ENCODE measurements at places on chromosomes 7 and 10.
A peak's percentile ranks its signal among the peaks of the same experiment; 100 is the strongest.

DNA sequence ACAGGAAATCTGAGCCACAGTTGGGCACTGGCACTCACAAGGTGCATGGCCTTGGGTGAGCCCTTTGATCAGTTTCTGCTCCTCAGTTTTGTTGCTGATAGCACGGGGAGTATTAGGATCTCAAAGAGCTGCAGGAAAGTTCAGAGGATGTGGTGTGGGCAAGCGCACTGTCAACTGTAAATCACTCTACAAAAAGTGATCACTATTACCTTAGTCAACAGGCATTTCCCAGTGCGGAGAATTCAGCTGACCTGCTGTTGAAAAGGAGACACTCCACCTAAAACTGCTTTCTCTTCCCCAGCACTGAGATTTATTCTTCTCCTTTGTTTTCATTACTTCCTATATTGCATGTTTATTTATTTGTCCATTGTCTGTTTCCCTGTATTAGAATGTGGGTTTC, 331.0 kb downstream of the PRPF18 start:
- no peak for DNase-seq

GRCh38 chr7:78420001-78420400, 621.4 kb downstream of the PHTF2 start:
- DNase-seq: no peak

DNA sequence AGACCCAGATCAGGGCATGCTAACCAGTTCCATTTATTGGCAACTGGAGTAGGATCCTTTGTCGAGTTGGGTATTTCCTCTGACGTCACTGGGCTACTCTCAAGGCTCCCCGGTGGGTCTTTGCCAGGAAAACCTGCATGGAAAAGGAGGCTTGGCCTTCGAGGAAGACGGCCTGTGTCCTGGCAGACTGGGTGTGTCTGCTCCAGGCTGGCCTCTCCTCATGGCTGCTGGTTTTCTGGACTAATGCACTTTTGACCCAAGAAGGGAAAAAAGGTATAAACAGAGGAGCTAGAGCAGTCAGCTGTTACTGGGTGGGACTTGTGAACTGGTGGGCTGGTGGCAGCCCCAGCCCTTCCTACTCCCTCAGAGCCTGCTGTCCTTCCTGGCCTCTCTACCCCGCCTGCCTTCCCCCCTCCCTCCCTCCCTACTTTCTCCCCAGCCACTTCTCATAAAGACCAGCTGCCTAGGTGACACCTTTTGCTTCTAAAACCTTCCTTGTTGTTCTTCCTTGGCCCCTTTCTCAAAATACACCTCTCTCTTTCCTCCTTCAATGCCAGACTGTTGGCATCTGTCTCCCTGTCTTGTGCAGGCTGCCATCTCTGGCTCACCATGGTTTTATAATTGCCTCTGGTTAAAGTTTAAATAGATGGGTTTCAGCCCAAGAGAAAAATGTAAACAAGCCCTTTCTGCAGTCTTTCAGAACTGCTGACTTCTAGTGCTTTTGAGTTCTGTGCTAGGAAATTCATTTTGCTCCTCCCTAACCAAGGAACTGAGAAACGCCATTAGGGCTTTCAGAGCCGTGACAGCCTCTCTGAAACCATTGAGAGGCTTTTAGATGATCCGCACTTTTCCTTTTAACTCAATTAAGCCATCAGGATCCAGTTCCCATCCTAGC, 101.8 kb upstream of the MKLN1 start:
- no peak for DNase-seq

- no peak for DNase-seq
Observed at GRCh38 chr7:99733448-99733847, 1.5 kb downstream of the CYP3A7 start.

DNA sequence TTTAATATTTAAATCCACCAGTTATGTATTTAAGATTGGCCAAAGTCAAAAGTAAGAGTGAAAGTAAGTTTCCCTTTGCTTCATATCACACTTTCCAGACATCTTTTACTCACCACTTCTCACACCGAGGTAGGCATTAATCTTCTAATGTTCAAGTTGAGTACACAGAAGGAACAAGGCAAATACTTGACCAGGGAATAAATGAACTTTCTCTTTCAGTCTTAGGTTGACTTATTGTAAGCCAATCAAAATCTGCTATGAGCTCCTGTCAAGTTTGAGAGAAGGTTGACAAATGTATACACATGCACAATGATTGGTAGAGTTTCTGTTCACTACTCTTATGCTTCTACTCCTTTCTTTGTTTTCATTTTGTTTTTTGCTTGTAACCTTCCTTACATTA, 842.5 kb downstream of the REEP3 start:
- DNase-seq: no peak

DNA sequence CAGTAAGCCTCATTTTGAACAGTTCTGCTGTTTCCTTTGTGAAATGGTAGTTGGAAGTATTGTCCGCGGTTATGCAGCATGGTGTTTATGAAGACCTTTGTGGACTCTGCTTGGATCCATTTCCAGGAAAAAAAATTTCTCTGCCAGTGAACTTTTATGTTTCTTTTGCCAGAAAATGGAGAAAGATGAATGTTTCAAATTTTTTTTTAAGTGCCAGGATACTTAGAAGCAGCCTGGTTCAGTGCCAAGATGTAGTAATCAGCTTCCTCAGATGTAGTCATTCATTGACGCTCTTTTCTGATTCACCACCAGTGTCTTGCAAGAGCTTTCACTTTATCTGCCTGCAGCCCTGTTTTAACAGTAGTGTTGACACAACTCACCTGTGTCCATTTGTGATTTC, 258.2 kb downstream of the SDK1 start:
- DNase-seq: no peak

GRCh38 chr10:89118091-89118490, 89.0 kb downstream of the CH25H start:
- DNase-seq: no peak

DNA sequence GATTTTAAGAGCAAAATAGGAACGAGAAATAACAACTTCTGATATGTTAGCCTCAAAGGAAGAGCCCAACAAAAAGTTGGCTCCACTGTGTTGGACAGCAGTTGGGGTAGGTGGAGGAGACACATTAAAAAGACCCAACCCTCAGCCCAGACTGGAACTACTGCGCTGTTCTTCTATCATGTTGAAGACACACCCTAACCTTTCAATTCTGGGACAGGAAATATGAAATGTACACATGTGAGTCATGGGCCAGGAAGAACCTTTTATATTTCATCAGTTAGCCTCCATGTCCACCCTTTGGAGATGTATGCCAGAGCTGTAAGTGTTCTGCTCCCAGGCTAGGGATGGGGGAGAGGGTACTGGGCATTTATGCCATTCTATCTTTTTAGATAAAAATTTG, 22.1 kb downstream of the CLDN12 start:
- no peak for DNase-seq

- DNase-seq: no peak
Observed at GRCh38 chr7:125644109-125644508, 714.5 kb upstream of the POT1 start.

- DNase-seq: no peak
Observed at GRCh38 chr10:78328592-78329404, 295.1 kb downstream of the RPS24 start.

- no peak for DNase-seq
Observed at GRCh38 chr7:1320616-1321240, 88.1 kb downstream of the UNCX start.

- DNase-seq: no peak
Observed at GRCh38 chr10:31188792-31189406, 130.1 kb upstream of the ZEB1 start.

GRCh38 chr7:50308532-50309385, 4.2 kb downstream of the IKZF1 start:
- no peak for DNase-seq

DNA sequence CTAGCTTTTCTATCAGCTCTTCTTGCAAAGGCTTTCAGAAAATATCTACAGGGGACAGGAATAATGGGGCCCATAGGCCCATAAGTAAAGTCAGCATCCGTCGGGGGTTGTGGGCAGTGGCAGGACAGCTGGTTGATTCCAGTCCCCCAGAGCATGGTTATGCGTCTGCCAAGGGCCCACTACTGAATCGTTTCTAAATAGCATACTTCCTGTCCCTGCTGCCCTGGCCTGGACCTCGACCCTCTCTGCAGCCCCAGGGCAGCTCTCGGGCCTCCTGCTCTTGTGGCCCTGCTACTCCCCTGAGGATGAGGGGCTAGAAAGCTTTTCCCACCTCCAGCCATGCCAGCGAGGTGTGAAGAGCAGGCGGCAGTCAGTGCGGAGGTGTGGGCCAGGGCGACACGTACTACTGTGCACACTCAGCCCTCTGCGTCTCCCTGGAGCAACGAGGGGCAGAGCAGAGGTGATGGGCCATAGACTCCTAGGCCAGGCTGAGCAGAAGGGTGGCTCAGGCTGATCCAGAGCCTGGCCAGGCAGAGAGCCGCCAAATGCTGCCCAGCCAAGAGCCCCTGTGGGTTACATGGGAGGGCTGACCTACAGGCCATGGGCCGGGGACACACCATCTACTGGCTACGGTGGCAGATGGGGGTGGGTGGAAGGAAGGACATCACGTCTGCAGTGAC, 4.7 kb upstream of the OPN4 start:
- DNase-seq: no peak

GRCh38 chr10:45373576-45374349, at the start of gene ALOX5:
Gene ALOX5, plus strand, starts transcription at chr10:45374216. Its CDS starts 64 bp downstream, at chr10:45374280.
- peak; percentile 60 for DNase-seq

GRCh38 chr10:73649876-73650536, 5.8 kb downstream of the SYNPO2L start:
- no peak for DNase-seq

GRCh38 chr7:33698692-33699128, 206.6 kb upstream of the BMPER start:
- no peak for DNase-seq

GRCh38 chr10:100684688-100685235, 60.6 kb upstream of the PAX2 start:
- no peak for DNase-seq

DNA sequence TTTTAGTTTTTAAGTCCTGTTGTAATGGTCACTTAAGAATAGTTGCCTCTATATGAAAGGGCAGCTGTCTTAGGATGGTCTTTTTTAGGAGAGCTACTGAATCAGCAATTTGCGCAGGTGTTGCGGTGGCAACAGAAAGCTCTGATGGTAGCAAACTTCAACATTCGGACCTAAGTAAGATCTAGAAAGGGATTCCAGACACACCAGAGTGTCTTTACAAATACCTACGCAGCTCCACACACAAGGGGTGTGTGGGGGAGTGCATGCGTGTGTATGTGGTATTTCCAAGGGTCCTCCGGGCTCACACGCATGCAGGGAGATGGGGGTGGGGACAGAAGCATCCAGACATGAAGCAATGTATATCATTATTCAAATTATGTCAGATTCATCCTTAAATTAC, 438.6 kb upstream of the MGMT start:
- DNase-seq: no peak

GRCh38 chr10:101624526-101625102, 36.5 kb downstream of the DPCD start:
- DNase-seq: no peak

- no peak for DNase-seq
Observed at GRCh38 chr7:119256001-119256400, 1017.0 kb upstream of the KCND2 start.

- DNase-seq: no peak
Observed at GRCh38 chr7:141145630-141145982, 71.7 kb downstream of the TMEM178B start.

GRCh38 chr10:10198363-10198762, 819.3 kb upstream of the CELF2 start:
- DNase-seq: no peak

DNA sequence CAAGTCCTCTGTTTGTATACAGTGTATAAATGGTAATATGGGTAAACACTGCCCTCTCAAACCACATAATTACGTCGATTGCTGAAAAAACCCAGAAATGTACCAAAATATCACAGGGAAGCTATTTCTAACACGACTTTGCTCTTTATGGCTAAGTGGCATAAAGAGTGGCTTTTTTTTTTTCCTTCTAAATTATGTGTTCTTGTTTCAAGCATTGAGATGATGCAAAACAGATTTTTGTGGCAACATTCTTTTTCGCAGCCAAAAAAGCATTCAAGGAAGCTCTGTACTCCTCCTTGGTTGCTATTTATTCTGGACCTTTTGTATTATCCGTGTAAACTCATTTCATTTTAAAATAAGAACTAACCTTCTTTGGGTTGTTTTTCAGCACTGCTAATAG, 138.9 kb downstream of the VTI1A start:
- no peak for DNase-seq

GRCh38 chr7:151003572-151003971, 12.8 kb downstream of the NOS3 start:
- no peak for DNase-seq

GRCh38 chr10:71378336-71379117, 18.2 kb upstream of the CDH23 start:
- no peak for DNase-seq

DNA sequence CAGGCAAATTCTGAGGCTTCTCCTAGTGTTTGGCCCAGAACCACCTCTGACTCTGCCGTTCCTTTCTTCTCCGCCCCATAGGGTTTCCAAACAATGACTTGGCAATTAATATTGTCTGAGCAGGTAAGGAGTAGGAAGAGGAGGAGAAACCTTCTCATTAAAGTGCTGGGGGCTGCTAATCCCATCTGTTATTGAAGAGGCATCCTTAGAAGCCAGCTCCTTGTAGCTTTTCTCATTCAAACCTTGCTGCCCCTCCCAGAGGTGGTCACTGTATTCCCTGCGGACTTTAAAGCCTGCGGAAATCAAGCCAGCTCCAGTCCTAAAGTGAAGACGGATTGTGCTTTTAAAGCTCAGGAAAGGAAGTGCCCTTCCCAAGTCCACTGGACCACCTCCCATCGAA, 1.4 kb upstream of the NKX1-2 start:
- DNase-seq: no peak

DNA sequence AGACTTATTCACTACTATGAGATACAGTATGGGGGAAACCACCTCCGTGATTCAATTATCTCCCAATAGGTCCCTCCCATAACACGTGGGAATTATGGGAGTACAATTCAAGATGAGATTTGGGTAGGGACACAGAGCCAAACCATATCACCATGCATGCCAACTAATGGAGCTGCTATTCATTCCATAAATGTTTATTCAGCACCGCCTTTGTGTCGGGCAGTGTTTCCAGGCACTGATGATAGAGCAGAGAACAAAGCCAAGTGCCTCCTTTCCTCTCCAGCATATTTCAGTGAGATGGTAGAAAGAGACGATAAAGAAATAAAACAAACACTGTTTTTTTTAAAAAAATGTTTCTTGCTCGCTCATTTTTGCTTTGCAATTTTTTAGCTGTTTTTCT, 295.9 kb upstream of the FOXK1 start:
- DNase-seq: no peak

GRCh38 chr10:77436257-77436975, 201.2 kb downstream of the KCNMA1 start:
- DNase-seq: no peak

All from memory B cell (primary cell).